ENCODE measurements at places on chromosomes 5 and 9.

DNA sequence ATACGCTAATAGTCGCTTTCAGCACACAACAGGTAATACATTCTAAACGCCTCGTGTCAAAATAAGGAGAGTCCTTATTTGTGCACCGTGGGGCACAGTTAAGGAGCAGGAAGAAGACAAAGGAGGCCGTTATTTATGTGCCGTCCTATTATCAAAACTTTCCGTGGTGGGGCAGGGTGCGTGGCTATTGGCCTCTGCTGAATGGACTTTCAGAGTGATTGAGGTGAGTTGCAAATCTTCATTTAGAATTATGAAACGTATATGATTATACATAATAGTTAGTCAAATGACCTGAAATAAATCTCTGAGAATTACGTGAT lies 833 bp downstream of the C5orf24 start:
- peak; percentile 8 for DNase-seq

GRCh38 chr9:15722888-15723287 lies 170.0 kb downstream of the CCDC171 start:
- DNase-seq = peak; percentile 23

DNA sequence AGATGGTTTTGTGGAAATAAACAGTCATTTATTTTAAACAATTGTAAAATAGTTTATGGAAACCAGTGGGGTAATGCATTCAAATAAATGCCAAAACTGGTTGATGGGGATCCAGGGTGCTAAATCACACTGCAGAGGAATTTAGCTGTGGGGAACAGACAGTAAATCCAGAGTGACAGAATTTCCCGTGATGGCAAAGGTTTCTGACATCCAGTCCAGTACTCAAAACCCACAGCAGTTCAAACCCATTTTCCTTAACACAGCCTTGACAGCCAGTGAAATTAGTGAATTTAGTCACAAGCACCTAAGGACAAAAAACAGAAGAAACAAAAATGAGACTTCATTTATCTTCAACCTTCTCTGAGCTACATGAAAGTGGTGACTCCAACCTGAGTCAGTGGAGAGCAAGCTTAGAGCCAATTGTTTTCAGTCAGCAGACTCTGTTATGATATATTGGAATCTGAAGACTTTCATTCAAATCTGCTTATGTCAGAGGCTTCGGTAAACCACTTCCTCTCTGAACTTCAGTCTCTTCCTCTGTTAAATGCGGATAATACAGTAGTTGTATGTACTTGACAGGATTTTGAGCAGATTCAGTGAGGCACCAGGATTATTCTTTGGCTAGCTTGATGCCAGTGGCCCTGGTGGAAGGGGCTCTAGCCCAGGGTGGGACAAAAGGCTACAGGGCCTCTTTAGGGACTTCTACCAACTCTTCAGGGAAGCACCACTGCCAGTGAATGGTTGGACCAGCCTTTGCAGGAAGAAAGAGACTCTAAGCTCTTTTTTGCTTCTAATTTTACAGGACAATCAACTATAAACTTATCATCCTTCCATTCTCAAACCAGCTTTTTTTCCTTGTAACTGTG lies 185.3 kb downstream of the MAPKAP1 start:
- DNase-seq = peak; percentile 96

DNA sequence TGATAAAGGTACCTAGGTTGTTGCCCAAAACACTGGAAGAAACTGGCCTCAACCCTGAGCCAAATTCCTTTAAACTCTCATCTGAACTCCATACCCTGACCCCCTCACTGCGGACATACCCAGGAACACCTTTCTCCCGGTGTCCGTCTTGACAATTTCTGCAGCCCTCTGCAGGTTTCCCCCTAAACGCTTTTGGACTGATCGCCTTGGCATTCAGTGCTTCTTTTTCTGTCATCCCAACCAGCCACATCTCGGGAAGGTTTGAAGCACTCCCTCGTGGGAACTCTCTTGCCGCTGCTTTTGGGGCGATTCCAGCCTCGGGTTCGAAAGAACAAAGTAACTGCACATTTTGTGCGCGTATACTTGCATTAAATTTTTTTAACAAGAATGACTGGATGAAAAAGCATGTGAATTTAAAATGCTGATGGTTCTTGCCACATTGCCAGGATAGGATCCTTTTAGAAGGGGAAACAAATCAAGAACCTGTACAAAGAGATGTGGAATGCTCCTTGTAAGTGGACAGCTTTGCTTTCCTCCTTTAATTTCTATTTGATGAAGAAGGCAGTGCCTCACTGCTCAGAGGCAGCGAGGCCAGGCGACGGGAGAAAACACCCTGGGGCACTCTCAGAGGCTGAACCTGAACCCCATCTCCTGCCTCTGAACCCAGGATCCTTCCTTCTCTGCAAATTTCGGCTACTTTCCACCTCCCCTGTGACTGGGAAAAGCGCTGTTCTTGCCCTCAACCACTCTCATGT lies 615 bp downstream of the PSMD5 start:
- DNase-seq = no peak

GRCh38 chr9:85158512-85158911 lies 489.0 kb downstream of the NTRK2 start:
- DNase-seq = no peak

DNA sequence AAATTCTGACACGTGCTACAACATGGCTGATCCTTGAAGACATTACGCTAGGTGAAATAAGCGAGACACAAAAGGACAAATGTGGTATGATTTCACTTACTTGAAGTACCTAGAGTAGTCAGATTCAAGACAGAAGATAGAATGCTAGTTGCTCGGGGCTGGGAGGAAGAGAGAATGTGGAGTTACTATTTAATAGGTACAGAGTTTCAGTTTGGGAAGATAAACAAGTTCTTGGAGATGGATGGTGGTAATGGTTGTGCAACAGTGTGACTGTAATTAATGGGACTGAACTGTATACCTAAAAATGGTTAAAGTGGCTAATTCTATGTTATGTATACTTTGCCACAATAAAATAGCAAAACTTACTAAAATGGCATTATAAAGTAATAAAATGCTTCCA lies 34.4 kb downstream of the PAM start:
- DNase-seq = no peak

DNA sequence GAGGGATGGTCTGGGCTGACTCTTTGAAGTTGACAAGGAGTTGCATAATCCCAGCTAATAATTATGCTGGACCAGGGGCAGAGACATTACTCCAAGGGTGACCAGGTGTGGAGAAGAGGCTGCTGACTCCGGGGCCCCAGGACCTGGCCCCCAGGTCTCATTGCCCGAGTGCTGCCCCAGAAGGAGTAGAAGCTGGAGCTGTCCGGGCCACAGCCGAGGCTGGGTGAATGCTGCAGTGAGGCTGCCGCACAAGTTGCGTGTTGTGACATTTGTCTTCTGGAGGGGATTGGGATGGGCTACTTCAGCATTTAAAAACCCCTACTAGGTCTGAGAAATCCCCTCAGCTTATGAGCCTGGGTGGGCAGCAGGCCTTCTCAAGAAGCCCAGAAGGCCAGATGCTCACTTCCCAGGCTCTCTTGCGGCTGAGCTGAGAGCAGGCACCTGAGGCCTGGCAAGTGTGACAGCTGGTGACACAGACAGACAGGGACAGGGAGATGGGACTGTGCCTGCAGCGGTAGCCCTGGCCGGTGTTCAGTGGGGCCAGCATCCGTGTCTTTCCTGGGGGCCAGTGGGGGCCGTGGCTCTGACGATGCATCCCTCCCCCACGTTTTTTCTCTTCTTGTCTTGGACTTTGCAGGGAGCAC lies 122.8 kb downstream of the KCNIP1 start:
- no peak for DNase-seq

DNA sequence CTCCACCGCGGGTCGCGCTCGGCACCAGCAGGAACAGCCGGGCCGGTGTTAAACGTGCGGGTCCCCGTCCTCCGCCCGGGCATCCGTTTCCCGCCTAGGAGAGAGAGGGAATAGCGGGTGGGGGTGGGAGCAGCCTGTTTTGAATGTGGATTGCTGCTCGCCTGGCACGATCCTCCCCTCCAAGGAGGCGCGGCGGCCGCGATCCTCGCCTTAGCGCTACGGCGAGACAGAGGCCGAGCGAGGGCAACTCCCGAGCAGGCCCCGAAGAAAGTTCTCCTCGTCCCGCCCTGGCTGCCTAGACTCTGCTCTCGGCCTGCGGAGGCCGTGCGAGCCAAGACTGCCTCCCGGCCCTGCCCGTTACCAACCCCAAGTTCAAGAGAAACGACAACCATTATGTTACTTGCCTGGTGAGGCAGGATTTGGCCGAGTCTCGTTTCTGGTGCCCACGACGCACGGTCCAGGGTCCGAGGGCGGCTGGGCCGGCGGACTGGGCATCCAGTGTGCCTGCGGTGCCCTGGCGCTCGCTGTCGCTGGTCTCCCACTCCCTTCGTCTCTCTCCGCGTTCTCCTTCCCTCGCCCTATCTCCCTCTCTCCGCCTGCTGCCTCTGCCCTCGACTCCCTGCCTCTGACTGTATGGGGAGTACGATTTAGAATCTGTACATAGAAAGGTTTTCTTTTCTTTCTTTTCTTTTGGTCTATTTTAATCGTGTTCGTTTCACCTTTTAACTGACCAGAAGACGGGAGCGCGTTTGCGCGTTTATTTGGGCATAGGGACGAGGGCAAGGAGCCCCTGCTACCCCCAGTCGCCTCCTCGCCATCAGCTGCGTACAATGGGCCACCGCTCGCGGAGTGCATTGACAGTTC lies 724 bp downstream of the NR2F1-AS1 start:
- DNase-seq = peak; percentile 48

DNA sequence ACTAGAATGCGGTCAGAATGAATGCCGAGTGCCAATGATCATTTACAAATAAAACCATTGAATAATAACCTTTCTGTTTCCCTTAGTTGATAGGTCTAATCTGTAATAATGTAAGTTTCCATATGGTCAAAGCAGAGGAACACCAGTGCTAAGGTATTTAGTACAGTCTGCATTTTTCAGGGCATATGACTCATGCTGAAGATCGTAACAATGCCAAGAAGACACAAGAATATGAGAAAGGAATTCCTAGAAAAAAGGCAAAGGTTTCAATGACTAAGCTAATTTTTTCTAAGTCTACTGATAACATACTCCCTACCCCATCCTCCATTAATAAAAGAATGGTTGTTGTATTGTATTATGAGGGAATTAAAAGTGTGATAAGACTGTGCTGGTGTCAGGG lies 2.8 kb downstream of the OR1L8 start:
- DNase-seq = peak; percentile 1

DNA sequence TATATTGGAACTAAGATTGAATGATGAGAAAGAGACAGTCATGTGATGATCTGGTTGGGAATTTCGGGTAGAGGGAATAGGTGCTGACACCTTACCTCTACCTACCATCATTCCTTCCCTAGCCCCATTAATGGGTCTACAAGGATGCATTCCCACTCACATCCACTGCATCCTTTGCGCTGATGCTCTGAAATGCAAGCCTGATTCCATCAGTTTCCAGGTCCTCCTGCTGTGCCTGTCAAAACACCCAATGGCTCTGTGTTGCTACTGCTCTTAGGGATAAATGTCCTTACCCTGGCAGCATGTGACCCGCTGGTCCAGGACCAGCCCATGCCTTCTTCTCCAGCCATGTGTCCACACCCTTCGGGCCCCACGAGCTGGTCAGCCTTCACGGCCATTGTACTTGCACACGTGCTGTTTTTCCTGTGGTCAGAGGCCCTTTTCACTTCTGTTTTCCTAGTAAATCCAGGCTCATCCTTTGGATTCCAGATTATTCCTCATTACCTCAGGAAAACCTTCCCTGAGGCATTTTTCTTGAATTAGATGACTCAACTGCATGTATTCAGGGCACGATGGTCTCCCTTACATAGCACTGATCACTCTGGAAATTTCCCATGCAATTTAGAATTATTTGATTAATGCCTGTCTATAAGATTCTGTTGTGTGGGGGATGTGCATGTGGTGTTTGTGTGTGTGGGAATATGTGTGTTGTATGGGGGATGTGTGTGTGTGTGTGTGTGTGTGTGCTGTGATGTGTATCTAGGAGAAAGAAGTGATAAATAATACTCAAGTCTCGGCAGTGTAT lies 185.0 kb downstream of the DIRAS2 start:
- no peak for DNase-seq

- peak; percentile 79 for DNase-seq
Measured at GRCh38 chr5:135193213-135194125, 159.4 kb upstream of the PITX1 start.

DNA sequence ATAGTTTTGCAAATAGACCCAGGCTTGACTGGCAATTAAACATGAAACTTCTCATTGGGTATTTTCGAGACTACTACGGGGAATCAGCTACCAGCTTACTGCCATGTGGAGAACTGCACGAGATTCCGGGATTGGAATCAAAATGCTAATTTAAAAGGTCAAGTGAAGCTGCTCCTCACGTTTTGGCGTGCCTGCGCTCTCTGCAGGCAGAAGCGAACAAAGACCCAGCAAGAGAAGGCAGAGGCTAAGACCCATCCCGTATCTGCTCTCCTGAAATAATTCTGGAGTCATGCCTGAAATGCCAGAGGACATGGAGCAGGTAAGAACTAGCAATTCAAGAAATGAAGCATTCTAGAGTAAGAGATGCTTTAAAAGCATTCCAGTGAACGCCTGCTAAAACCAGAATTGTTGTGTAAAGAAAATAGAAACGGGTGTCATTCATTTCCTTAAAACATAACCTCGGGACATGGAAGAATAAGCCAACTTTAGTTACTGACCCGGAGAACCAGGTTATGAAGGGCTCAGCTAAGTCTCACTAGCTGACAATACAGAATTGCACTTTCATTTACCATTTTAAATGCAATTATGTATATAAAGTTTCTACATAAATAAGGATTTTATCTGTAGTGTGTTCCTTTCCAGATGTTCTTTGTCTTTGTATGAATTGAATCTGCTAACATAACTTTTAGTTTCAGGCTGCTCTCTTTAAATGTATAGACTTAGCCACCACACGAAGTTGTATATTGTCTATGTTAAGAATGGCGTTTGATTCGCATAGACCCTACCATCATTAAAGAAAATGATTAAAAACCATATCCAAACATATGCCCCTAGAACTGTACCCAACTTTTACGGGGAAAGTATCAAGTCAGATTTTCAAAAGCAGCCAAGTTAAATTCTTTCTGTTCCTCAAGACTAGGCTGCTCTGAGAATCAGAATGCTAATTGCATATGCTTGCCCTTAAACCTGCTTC lies 2.0 kb upstream of the MAT2B start:
- peak; percentile 83 for DNase-seq

GRCh38 chr9:4243877-4244812 lies 55.7 kb downstream of the GLIS3 start:
- peak; percentile 57 for DNase-seq

- DNase-seq = no peak
Measured at GRCh38 chr5:58048954-58049353, 410.9 kb downstream of the PLK2 start.

DNA sequence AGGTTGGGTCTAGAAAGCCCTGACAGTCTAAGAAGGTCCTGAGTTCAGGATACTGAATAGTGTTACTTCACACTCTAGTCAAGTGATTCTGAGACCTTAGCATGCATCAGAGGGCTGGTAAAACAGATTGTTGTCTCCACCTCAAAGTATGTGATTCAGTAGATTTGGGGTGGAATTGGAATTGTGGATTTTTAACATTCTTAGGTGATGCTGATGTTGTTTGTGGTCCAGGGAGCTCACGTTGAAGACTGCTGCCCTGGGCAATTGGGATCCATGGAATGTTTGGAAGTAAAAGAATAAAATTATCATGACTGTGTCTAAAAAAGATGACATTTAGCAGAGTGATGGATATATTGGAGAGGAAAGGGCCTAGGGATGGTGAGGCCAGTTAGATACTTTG lies 75.6 kb downstream of the VCAN start:
- DNase-seq = peak; percentile 83
